ENCODE measurements at places on chromosomes 13 and 19. TPM values are rescaled to one million over a fixed set of nuclear protein-coding genes. Genes with fewer than 3 reads are reported as not detected.
A peak's percentile ranks its signal among the peaks of the same experiment; 100 is the strongest.

- H3K27ac ChIP-seq: no peak overlapping the region
- H3K36me3 ChIP-seq: no peaks in the 10 kb centered on the region
- no peak overlapping the region for H3K4me3 ChIP-seq
These were observed 17.8 kb upstream of the ADGRE5 start for GRCh38 chr19:14363183-14364097.

GRCh38 chr13:52994051-52994450, 34.6 kb upstream of the OLFM4 start:
- H3K4me3 ChIP-seq: no peak overlapping the region
- DNase-seq: no peak

The IFI30 gene
- 24.7 TPM for polyA plus RNA-seq

DNA sequence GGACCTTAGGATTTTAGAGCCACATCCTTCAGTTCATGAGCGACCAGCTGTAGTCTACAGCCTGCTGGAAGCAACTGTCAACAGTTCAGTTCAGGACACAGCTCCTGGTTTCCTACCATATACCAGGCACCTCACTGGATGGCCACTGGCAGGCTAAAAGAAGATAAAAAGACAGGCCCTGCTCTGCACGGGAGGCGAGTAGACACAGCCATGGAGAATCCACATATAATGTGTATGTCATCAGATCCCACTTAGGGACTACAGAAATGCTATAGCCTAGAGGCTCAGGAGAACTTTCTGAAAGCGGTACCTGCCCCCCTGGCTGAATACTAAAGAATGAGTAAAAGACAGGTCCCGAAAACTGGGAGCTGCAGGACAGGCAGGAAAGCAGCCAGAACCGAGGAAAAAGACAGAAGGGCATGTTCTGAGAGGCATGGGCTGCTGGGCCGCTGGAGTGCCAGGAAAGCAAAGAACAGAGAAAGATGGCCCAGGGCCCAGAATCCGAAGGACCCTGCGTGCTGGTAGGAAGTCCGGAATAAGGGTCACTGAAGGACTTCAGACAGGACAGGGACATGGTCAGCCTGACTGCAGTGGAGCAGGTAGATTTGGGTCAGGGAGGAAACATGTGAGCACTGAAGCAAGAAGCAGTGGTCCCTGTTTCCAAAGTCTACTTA, 23.5 kb downstream of the DZIP1 start:
- no peaks in the 10 kb centered on the region for H3K4me1 ChIP-seq
- H3K4me3 ChIP-seq: no peak overlapping the region
- no peak for DNase-seq
- H3K27me3 ChIP-seq: no peaks in the 10 kb centered on the region
- H3K27ac ChIP-seq: no peak overlapping the region

DNA sequence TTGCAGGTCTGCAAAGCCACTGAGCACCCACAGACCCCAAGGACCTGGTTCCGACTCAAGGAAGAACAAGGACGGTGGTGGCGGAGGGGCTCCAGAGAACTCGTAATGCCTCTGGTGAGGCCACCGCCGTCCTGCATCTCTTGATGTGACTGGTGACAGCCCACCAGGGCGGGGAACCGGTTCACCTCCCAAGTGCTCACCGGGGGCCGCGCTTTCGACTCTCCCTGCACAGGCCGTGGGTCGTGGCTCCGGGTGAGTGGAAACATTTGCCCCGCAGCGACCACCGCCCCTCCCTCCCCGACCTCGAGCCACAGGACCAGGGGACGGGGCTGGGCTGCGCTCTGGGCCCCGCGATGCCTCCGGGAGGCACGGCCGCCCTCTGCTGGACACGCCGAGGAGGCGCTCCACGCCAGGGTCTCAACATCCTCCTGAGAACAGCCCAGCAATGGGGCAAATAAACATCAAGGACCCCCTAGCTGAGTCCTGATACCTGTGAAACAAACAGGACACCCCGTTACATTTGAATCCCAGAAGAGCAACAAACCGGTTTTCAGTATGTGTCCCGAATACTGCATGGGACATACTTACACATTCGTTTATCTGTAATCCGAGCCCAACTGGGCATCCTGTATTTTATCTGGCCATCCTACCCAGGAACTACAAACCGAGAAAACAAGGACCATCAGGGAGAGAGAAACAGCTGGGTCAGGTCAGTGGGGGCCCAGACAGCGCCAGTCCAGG, 3.9 kb upstream of the PLPP2 start:
- no peaks in the 10 kb centered on the region for H3K36me3 ChIP-seq
- H3K27ac ChIP-seq: no peak overlapping the region

DNA sequence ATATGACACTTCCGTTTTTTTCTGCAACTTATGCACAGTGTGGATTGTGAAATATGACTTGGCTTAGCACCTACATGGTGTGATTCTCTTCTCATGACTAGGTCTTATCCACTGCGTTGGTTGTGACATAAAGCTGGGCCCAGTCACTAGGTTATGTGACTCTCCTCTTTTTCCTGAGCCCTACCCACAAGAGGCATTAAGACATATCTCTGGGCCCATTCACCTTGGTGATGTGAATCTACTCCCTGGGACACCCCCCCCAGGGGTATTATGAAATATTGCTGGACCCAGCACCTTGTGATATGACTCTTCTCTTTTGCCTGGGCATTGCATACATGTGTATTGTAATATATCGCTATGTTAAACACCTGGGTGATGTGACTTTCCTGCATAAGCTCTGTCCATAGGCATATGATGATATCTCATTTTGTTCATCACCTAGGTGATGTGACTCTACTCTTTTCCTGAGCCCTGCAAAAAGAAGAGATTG, 85.8 kb upstream of the ZNF43 start:
- H3K4me3 ChIP-seq: no peak overlapping the region
- no peak for DNase-seq
- no peak overlapping the region for H3K27ac ChIP-seq
- no peaks in the 10 kb centered on the region for H3K4me1 ChIP-seq

The DCT gene
- not detected for polyA plus RNA-seq

The SKA3 gene
- 7.2 TPM for polyA plus RNA-seq

DNA sequence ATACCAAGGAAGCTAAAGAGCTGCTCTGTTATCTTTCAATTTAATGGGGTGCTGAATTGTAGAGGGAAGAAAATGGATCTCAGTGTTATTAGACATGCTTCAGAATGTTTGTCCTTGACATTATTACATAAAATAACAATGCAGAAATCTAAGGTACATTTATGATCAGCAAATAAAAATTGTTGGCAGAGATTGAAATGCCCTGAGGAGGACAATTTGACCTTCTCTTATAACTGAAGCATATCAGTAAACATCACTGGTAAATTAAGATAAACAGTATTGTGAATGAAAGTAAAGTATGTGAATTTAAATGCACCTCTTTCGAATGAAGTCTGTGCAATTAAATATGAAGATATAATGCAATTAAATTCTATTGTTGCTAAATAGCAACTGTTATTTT, 1362.1 kb upstream of the ATXN8OS start:
- H3K27ac ChIP-seq: no peak overlapping the region
- no peak overlapping the region for H3K4me3 ChIP-seq
- H3K4me1 ChIP-seq: no peaks in the 10 kb centered on the region
- H3K36me3 ChIP-seq: no peaks in the 10 kb centered on the region
- no peak for DNase-seq
- H3K27me3 ChIP-seq: no peaks in the 10 kb centered on the region

DNA sequence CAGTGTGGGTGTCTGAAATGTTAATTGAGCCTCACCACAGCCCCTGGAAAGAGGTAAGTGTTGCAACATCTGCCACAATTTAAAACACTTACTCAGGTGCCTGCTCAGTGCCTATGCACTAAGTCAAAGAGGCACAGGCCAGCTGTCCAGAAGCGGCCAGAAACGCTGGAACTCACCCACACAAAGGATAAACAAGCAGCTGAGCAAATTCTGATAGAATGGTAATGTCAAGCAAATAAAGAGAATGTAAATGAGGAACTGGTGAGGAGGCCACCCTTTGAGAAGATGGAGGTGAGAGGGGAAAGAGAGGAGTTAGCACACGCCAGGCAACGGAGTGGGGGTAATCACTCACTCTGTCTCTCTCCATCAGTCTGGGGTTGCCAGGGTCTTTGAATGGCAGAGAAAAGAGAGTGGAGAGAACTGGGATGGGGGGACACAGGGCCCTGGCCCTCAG, 67.7 kb upstream of the SERP2 start:
- H3K27ac ChIP-seq: no peak overlapping the region
- no peaks in the 10 kb centered on the region for H3K27me3 ChIP-seq
- 0 out of 2 replicates have a peak, but pooled peaks cover 11% of the 10 kb centered on the region for H3K4me1 ChIP-seq
- H3K4me3 ChIP-seq: no peak overlapping the region

The SCEL gene
- not detected for polyA plus RNA-seq

DNA sequence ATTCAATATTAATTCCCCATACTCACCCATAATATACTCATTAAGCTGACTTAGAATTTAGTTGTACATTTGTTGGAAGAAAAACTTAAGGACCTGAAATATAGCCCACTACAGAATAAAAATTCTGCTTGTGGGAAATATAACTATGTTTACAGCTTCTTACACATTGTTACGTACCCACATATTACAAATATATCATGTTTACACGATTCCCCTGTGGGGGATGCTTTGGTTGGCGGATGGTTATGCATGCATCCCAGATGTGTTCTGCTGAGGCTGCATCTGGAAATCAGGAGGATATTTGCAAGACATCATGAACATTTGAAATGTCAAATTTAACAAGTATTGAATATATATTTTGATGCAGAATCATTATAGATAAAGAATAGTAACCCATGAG, 79.5 kb upstream of the KL start:
- H3K4me1 ChIP-seq: no peaks in the 10 kb centered on the region
- H3K4me3 ChIP-seq: no peak overlapping the region
- H3K27ac ChIP-seq: no peak overlapping the region
- no peaks in the 10 kb centered on the region for H3K36me3 ChIP-seq
- no peak for DNase-seq
- no peaks in the 10 kb centered on the region for H3K27me3 ChIP-seq

GRCh38 chr13:45063261-45063860, 56.9 kb upstream of the GTF2F2 start:
- DNase-seq: no peak
- H3K4me3 ChIP-seq: no peak overlapping the region
- H3K27me3 ChIP-seq: no peaks in the 10 kb centered on the region
- H3K27ac ChIP-seq: no peak overlapping the region

DNA sequence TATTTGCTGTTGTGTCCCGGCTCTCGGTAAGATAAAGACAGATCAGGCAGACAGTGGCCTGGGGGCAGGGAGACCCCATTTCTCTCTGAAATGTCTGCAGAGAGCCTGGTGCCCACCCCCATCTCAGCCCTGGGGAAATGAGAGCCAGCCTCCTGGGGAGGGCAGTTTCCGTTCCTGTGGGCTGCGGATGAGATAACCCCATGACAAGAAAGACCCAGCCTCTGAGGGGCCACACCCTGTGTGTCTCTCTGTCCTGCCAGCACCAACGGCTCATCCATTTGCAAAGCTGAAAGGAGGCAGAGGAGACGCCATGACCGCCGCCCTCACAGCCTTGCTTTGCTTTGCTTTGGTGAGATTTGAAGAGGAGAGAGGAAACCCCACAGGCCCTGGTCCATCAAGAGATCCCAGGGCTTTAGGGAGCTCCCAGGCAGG, 28.1 kb upstream of the KIR3DL3 start:
- H3K4me3 ChIP-seq: no peak overlapping the region
- H3K36me3 ChIP-seq: no peaks in the 10 kb centered on the region
- DNase-seq: no peak
- no peaks in the 10 kb centered on the region for H3K4me1 ChIP-seq

- H3K4me1 ChIP-seq: peaks cover 23% of the 10 kb centered on the region
- peak overlapping the region; percentile 61 for H3K27ac ChIP-seq
- H3K4me3 ChIP-seq: peak overlapping the region; percentile 93
- DNase-seq: no peak
- no peaks in the 10 kb centered on the region for H3K36me3 ChIP-seq
- no peaks in the 10 kb centered on the region for H3K27me3 ChIP-seq
These were observed 705 bp downstream of the STXBP2 start for GRCh38 chr19:7637374-7638256.

- peaks cover 25% of the 10 kb centered on the region for H3K4me1 ChIP-seq
- H3K4me3 ChIP-seq: no peak overlapping the region
- H3K27me3 ChIP-seq: no peaks in the 10 kb centered on the region
- H3K27ac ChIP-seq: no peak overlapping the region
These were observed 3.1 kb downstream of the KISS1R start for GRCh38 chr19:920051-920864.

DNA sequence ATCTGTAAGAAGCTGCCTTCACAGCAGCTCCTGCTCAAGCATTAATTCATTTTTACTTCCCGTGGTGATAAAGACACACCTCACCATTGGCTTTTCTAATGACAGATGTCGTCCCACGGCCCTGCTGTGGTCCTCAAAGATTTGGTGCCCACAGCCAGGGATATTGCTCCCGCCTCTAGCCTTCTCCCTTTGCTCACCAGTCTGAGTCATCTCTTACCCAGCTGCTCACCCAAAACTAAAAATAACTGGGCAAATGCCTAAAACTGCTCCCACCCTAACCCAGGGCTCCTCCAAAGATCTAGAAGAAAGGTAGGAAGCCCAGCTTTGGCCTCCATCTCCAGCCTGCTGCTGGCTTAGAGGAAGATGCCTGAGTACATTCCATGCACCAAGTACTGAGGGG, 371.1 kb upstream of the ZNF507 start:
- no peak overlapping the region for H3K4me3 ChIP-seq
- no peaks in the 10 kb centered on the region for H3K27me3 ChIP-seq
- H3K36me3 ChIP-seq: no peaks in the 10 kb centered on the region

GRCh38 chr13:42170029-42170428, 101.9 kb upstream of the AKAP11 start:
- H3K27me3 ChIP-seq: no peaks in the 10 kb centered on the region
- H3K4me1 ChIP-seq: no peaks in the 10 kb centered on the region
- H3K4me3 ChIP-seq: no peak overlapping the region
- DNase-seq: no peak

- DNase-seq: no peak
- no peaks in the 10 kb centered on the region for H3K36me3 ChIP-seq
- no peaks in the 10 kb centered on the region for H3K4me1 ChIP-seq
- no peak overlapping the region for H3K27ac ChIP-seq
- no peaks in the 10 kb centered on the region for H3K27me3 ChIP-seq
These were observed 1949.7 kb upstream of the PRR20A start for GRCh38 chr13:55190996-55191395.

GRCh38 chr19:3243819-3244700, 19.6 kb downstream of the CELF5 start:
- H3K27me3 ChIP-seq: no peaks in the 10 kb centered on the region
- DNase-seq: peak; percentile 55
- H3K4me1 ChIP-seq: no peaks in the 10 kb centered on the region

DNA sequence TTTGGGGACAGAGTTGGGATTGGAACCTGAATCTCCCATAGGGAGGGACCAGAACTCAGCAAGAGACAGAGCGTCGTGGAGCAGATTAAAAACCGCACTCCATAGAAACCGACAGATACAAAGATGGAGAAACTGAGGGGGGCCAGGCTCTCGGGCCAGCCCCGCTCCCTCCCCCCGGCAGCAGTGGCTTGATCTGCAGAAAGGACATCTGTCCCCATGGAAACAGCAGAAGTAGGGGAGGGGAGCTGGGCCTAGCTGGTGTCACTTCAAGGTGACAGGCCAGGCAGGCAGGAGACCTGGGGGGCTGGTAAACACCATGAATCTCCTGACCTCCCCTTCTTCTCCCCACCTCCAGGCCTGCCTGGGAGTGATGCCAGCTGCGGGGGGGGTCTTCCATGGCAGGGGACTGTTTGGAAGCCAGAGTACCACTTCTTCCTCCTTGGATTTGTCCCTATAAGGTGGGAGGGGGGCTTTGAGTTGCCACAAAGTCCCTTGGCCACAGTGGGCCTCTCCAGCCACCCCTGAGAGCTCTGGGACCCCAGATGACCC, 10.9 kb downstream of the TMIGD2 start:
- DNase-seq: no peak
- no peaks in the 10 kb centered on the region for H3K27me3 ChIP-seq
- H3K4me3 ChIP-seq: no peak overlapping the region
- H3K36me3 ChIP-seq: no peaks in the 10 kb centered on the region
- H3K4me1 ChIP-seq: peaks cover 7% of the 10 kb centered on the region

The IGSF23 gene
- polyA plus RNA-seq: 8.8 TPM
